BJ (cell line): ENCODE measurements at places on chromosomes 1 and 21.
A peak's percentile ranks its signal among the peaks of the same experiment; 100 is the strongest.

- DNase-seq: no peak
Measured at GRCh38 chr1:74193908-74194307, 4.1 kb downstream of the LRRIQ3 start.

DNA sequence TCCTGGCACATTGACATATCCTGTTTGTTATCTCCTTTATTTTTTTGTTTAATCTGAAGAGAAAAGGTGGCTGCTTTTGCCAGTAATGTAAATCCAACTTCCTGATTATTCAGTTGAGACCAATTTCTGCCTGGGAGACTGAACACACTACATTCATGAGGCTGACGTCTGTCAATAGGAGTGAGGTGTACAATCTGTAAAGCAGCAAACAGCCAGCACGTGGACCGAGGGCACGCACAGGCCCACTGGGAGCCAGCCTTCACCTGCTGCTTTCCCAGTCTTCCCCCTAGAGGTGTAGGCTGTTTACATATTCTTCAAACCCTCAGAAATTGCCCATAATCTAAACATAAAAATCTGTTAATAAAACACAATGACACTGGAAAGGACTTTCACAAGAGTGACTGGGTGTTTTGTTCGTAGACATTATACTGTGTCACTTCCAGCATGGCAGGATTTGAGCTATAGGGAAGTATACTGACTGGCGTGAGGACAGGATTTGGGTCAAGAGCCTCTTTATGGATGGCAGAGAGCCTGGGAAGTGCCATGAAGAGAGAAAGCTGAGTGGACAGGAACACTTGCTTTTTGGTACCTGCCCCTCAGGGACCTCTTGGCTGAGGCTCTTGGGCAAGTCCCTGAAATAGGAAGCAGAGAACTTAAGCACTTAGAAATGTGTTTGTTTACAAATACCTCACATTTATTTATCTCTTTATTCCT is 552.9 kb upstream of the CAMK1G start:
- DNase-seq: no peak

DNA sequence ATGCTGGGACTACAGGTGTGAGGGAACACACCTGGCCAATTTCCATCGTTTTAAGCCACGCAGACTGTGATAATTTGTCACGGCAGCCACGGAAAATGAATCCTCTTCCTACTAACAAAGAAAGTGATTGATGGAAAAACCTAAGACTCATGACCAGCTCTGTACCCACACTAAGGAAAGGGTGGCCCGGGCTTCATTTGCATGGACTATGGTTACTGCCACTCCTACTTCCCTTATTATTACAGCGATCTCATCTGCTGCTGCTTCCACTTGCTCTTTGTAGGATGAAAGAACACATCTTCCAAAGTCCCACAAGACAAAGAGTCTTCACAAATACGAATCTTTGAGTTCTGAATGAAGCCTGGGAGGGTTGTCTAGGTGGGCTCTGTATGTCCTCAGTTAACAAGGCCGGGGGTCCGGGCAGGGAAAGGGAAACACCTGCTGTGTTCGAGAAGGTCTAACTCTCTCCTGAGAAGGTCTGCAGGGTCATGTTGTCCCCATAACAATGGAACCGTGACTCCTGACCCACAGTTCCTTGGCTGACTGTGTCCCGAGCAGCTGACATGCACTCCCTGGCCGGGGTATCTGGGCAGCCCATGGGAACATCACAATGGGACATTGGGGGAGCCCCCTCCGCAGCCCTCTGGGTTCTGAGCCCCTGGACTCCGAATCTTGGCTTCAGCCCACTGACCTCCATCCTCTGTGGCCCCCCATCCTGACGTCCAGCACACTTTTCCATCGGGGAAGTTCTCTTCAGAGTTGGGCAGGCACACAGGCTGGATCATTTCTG is 13.3 kb upstream of the TFF1 start:
- no peak for DNase-seq

GRCh38 chr1:8089535-8090228 is 63.6 kb upstream of the ERRFI1 start:
- no peak for DNase-seq

- DNase-seq: no peak
Measured at GRCh38 chr21:14072761-14073535, 137.8 kb downstream of the LIPI start.

- DNase-seq: no peak
Measured at GRCh38 chr21:45620201-45620923, 23.2 kb upstream of the PCBP3 start.

- DNase-seq: no peak
Measured at GRCh38 chr1:43450251-43450941, 3.3 kb downstream of the HYI start.

- DNase-seq: no peak
Measured at GRCh38 chr1:70764747-70765146, 282.9 kb downstream of the PTGER3 start.

- peak; percentile 98 for DNase-seq
Measured at GRCh38 chr1:220957233-220957605, 78.0 kb downstream of the HLX start.

DNA sequence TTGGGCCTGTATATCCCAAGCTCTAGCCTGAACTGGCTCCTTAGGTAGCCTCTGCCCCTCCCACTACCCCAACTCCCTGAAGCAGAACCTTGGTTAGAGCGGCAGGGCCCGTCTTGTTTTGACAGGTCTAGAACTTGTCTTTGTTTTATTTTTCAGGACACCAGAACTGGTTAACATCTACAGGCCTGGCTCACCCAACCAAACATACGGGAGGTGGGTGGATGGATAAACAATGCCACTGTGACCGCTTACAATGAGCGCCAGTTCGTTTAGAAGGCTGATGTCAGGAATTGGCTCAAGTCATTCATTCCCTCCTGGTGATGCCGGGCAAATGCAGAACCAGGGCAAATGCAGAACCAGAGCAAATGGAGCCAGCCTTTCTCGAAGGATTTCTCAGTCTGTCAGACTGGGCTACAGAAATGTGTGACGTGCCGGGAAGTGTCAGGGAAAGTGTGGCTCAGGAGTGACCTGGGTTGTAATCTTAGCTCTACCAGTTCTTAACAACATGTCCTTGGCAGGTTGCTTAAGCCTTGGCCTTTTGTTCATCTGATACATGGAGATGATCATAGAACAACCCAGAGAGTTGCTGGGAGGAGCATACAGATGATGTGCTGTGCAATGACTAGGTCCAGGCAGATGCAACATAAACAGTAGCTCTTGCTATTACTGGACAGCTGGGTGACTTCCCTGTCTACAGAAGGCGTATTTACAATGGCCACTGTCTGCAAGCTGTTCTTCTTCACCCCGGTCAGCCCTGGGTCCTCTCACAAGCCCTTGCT is 30.5 kb upstream of the BTG2 start:
- no peak for DNase-seq

GRCh38 chr1:46903481-46903880 is 37.8 kb downstream of the CYP4A11 start:
- no peak for DNase-seq

DNA sequence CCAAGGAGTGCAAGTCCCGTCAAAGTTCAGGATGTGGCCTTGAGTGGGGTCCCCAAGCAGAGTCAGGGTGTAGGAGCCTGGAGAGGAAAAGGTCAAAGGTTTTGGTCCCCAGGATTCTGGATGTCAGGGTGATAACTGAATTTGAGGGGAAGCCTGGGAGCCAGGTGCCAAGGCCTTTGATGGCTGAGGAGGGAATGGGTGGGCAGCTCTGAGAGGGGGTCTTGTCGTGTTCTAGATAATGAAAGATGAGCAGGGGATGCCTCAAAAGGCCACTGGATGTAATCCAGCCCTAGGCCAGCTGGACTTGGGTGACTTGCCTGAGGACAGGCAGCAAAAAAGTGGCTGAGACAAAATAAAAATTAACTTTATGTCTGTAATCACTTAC is 27.5 kb upstream of the KCNA2 start:
- no peak for DNase-seq

GRCh38 chr1:117605164-117605773 is 579 bp upstream of the TENT5C start:
- no peak for DNase-seq

GRCh38 chr1:16459352-16459925 is 18.9 kb downstream of the NECAP2 start:
- no peak for DNase-seq

DNA sequence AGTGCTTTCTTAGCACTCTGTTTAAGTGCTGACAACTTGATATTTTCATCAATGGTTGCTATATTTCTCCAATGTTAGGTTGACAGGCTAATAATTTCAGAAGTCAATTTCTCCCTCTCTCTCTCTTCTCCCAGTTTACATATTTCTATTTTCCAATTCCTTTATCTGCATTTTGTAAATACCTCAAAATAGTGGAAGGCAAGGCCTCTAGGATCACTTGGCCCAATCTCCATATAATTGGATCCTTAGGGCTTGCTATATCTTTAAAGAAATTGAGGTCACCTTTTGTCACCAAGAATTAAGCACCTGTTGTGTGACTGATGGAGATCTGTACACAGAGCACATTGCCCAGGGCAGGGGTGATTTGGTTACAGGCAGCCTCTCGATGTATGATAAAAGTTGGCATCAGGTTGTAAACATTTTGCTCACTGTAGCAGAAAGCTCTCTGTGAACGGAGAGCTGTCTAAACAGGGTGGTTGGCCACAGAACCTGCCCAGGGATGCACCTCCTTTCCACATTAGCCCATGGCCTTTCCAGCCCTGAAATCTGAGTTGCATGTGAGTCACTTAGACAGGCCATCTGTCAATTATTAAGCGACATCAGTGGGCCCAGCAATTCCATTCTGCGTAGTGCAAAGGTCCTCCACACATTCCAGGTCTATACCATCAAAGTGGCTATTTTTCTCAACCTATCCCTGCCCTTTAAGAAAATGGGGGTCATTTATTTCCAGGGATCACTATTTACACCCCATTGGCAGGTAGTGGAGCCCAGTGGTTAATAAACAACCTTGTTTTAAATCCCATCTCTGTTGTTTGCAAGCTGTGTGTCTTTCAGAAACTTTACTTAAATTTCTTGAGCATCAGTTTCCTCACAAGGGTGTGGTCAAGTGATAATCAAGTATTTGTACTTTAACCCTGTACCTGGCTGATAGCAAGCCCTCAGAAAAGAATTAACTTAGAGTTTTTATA is 29.1 kb upstream of the IRF2BP2 start:
- DNase-seq: no peak

- no peak for DNase-seq
Measured at GRCh38 chr1:78078358-78078757, 32.6 kb downstream of the GIPC2 start.

- DNase-seq: no peak
Measured at GRCh38 chr21:25845729-25846256, 111.0 kb downstream of the GABPA start.

GRCh38 chr21:39258207-39258606 is 55.2 kb downstream of the BRWD1 start:
- no peak for DNase-seq

- DNase-seq: no peak
Measured at GRCh38 chr1:14969006-14969405, 184.5 kb upstream of the TMEM51 start.

GRCh38 chr1:42924851-42925760 is 33.6 kb downstream of the SLC2A1 start:
- no peak for DNase-seq

DNA sequence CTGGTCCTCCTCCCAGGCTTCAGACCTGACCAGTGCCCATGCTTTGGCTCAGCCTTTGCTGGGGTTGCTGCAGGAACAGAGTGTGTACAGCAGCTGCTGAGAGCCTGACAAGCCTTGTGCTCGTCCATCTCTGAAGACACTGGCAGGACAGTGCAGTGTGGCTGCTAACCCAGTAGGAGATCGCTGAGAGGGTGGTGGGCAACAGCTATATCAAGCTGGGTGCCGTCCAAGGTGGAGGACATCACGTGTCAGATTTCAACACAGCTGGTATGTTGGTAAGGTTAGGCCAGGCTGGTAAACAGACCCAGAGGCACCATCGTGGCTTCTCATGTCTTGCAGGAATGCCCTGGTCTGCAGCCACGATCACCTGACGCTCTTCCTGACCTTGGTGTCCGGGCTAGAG is 17.9 kb upstream of the SLC25A34 start:
- no peak for DNase-seq

- no peak for DNase-seq
Measured at GRCh38 chr1:24292887-24293286, 26.3 kb upstream of the GRHL3 start.

DNA sequence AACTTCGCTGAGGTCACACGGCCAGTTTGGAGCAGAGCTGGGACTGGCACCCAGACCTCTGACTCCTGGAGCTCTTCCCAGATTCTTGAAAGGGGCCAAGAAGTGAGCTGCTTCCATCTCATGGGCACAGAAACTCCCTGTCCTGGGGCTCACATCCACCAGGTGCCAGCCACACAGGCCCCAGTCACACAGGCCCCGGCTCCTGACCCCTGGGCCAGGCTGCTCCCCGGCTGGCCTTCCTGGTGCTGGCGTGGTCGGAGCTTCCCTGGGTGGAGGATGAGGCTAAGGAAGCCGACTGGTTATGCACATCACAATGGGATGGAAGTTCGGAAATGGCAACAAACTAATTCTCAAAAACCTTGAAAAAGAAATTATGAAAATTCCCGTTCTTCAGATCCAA is 3.0 kb upstream of the GABRD start:
- DNase-seq: no peak

DNA sequence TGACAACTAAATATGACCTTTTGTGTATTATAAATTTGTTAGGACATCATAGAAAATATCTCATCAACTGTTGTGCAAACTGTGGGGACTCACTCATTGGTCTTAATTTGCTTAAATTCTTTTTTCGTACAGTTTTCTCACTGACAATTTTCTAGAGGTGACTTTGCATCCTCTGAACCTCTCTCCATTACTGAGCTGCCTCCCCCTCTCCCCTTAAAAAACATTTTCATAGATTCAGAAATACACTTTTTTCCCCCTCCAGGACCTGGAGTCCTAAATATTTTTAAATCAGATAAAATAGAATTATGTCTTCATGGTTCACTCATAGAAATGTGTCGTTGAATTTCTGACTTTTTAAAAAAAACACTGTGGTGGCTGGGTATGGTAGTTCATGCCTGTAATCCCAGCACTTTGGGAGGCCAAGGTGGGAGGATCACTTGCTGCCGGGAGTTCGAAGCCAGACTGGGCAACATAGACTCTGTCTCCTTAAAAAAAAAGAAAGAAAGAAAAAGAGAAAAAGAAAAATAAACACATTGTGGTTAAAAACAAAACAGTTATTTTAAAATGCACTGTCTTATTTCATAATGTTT is 1.5 kb downstream of the CNST start:
- DNase-seq: no peak

DNA sequence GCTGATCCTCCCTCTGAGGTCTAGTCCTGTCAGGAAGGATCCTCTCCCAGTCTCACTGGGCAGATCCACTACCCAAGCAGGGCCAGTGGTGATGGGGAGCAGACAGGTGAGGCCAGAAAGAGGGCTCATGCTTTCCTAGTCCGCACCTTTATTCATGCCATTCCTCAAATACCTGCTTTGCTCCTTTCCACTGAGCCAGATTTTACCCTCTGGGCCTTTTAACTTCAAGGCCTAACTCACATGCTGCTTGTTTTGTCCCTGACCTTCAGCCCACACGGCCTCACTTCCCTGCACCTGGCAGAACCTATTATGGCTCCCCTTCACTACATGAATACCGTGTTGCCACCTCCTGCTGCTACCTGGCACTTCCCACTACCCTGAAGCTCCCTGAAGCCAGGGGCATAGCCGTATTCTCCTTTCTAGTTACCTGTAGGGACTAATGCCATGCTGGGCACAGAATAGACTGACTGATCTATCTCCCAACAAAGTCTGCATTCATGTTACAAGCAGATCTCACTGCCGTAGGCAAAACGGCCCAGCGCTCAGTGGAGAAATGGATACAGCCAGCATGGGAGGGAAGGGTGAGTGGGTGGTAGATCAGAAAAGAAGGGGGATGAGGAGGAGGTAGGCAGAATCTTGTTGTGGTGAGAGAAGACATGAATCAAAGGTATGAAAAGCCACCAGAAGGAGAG is 36.1 kb upstream of the GOLT1A start:
- no peak for DNase-seq
